Esophagus (tissue), 2 donors: ENCODE measurements at places on chromosomes 13 and 19. TPM values are rescaled to one million over a fixed set of nuclear protein-coding genes. Genes with fewer than 3 reads are reported as not detected.

Gene ATP4B
- polyA plus RNA-seq: 0.06 TPM

Gene RASL11A
- 20.5 TPM for polyA plus RNA-seq

Gene MAST1
- 0.22 TPM for polyA plus RNA-seq

Gene C1QTNF9B
- polyA plus RNA-seq: 0.04 TPM

Gene BRME1
- 7.5 TPM for polyA plus RNA-seq

Gene C13orf42
- 0.04 TPM for polyA plus RNA-seq
